ENCODE measurements at places on chromosomes 5 and 9.

DNA sequence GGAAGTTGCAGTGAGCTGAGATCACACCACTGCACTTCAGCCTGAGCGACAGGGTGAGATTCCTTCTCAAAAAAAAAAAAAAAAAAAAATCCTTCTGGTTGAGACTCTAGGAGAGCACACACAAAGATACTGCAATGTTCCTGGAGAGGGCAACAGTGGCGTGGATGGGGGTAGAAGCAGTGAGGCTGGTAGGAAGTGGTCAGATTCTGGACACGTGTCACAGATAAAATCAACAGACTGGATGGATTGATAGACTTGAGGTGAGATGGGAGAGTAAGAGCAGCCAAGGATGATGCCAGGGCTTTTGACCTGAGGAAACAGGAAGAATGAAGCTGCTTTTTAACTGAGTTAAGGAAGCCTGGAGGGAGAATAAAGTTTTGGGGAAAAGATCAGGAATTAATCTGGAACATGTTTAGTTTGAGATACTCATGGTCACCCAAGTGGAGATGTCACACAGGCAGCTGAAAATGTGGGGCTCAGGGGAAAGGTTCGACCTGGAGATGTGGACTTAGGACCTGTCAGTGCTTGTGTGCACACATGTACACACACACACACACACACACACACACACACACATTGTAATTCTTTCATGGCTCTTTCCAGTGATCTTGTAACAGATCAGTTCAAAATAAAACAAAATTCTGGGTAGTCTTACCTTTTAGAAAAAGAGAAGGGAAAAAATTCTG, 88.1 kb downstream of the FANCC start:
- H3K27ac ChIP-seq, result no peak overlapping the region
- no peak for DNase-seq
- no peaks in the 10 kb centered on the region for H3K4me1 ChIP-seq

- no peak overlapping the region for H3K4me3 ChIP-seq
- H3K27me3 ChIP-seq, result no peaks in the 10 kb centered on the region
Observed at GRCh38 chr9:36922548-36922947, 111.5 kb downstream of the PAX5 start.

DNA sequence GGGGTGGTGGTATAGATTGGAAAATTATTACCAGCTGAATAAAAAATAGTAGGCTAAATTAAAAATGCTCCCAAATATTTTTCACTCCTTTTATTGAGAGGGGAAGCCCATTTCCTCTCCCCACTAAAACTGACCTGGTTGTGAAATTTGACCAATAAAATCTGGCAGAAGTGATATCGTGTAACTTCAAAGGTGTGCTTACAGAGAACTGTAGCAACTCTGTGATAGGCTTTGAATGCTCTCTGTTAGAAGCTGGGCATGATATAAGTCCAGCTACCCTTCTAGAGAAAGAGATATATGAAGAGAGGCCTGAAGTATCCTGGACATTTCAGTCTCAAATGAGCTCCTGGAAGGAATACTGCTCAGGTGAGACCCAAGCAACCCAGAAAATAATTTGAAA, 10.2 kb upstream of the RFK start:
- H3K36me3 ChIP-seq, result no peaks in the 10 kb centered on the region
- no peaks in the 10 kb centered on the region for H3K4me1 ChIP-seq
- no peaks in the 10 kb centered on the region for H3K27me3 ChIP-seq
- DNase-seq, result no peak
- H3K27ac ChIP-seq, result no peak overlapping the region
- no peak overlapping the region for H3K4me3 ChIP-seq

DNA sequence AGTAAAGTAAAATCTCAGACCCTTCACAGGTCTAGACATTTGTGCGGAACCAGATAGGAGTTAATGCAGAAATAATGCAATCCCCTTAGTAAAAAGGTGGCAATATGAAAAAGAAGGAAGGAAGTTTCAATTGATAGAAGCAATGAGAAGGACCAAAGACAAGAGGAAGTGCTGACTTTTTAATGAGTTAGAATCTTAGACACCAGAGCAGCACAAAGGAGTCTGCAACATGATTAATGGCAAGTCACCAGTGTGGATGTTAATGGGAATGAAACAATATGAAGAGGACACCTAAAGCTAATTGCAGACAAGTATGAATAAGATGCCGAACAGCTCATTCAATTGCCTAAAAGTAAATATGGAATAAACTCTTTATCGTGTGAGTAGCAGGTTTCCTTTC, 50.9 kb downstream of the MEGF9 start:
- no peaks in the 10 kb centered on the region for H3K4me1 ChIP-seq
- no peak overlapping the region for H3K27ac ChIP-seq
- no peak overlapping the region for H3K4me3 ChIP-seq
- H3K27me3 ChIP-seq, result no peaks in the 10 kb centered on the region
- H3K36me3 ChIP-seq, result no peaks in the 10 kb centered on the region

- peaks cover 26% of the 10 kb centered on the region for H3K4me1 ChIP-seq
- no peaks in the 10 kb centered on the region for H3K36me3 ChIP-seq
- no peak for DNase-seq
- no peak overlapping the region for H3K27ac ChIP-seq
- no peak overlapping the region for H3K4me3 ChIP-seq
- H3K27me3 ChIP-seq, result peaks cover 10% of the 10 kb centered on the region
Observed at GRCh38 chr9:26789959-26790358, 102.6 kb downstream of the CAAP1 start.

- H3K36me3 ChIP-seq, result no peaks in the 10 kb centered on the region
- no peak overlapping the region for H3K4me3 ChIP-seq
- H3K4me1 ChIP-seq, result peaks cover 20% of the 10 kb centered on the region
- DNase-seq, result no peak
- no peak overlapping the region for H3K27ac ChIP-seq
- no peaks in the 10 kb centered on the region for H3K27me3 ChIP-seq
Observed at GRCh38 chr9:73219985-73220626, 68.4 kb downstream of the ANXA1 start.

GRCh38 chr9:69760278-69760610, 433 bp upstream of the PTAR1 start:
- no peak for DNase-seq
- no peaks in the 10 kb centered on the region for H3K36me3 ChIP-seq
- H3K4me3 ChIP-seq, result peak overlapping the region; percentile 79
- H3K4me1 ChIP-seq, result peaks cover 48% of the 10 kb centered on the region

DNA sequence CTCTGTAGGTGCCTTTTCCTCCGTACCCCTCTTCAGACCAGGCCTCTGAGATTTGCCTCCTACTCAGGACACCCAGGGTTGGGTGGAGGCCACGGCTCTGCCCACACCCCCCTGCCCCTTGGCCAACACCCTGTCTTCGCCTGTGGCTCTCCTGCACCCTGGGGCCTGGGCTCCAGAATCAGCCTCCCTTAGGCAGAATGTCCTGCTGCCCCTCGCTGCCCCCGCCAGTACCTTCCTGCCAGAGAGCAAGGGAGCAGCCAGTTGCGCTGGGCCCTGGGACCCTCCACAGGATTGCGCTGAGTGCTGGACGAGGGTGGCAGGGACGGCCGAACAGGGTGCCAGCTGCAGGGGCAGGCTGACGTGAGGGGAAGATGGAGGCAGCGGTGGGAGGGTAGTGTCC, 53.5 kb downstream of the COL5A1 start:
- H3K4me3 ChIP-seq, result no peak overlapping the region
- DNase-seq, result no peak
- no peaks in the 10 kb centered on the region for H3K27me3 ChIP-seq
- no peaks in the 10 kb centered on the region for H3K36me3 ChIP-seq

DNA sequence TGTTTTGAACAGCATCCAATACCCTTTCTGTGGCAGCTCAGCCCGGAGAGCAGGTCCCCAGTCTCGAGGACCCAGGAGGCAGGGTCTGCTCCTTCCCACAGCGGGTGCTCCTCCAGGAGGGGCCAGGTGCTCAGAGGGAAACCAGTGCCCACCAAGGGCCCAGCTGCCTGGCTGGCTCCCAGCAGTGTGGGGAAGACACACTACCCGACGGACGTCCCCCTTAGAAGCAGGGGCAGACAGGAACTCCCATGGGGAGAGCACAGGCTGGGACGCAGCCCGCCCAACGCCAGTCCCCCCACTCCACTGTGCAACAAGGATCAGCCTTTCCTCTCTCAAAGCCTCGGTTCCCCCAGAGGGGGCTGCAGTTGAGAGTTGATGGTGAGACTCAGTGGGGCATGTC, 57.6 kb downstream of the ADAMTS2 start:
- no peak for DNase-seq
- no peaks in the 10 kb centered on the region for H3K27me3 ChIP-seq

- H3K4me1 ChIP-seq, result no peaks in the 10 kb centered on the region
- H3K27me3 ChIP-seq, result no peaks in the 10 kb centered on the region
Observed at GRCh38 chr9:136670576-136671253, 8.0 kb downstream of the EGFL7 start.

GRCh38 chr5:180137401-180138213, 66.0 kb upstream of the RNF130 start:
- no peak overlapping the region for H3K4me3 ChIP-seq
- no peaks in the 10 kb centered on the region for H3K27me3 ChIP-seq
- no peak overlapping the region for H3K27ac ChIP-seq
- no peak for DNase-seq
- no peaks in the 10 kb centered on the region for H3K4me1 ChIP-seq

GRCh38 chr9:101477736-101478135, 42.2 kb upstream of the ALDOB start:
- no peak for DNase-seq
- H3K4me3 ChIP-seq, result no peak overlapping the region
- H3K27me3 ChIP-seq, result no peaks in the 10 kb centered on the region
- no peak overlapping the region for H3K27ac ChIP-seq
- no peaks in the 10 kb centered on the region for H3K36me3 ChIP-seq
- peaks cover 19% of the 10 kb centered on the region for H3K4me1 ChIP-seq

DNA sequence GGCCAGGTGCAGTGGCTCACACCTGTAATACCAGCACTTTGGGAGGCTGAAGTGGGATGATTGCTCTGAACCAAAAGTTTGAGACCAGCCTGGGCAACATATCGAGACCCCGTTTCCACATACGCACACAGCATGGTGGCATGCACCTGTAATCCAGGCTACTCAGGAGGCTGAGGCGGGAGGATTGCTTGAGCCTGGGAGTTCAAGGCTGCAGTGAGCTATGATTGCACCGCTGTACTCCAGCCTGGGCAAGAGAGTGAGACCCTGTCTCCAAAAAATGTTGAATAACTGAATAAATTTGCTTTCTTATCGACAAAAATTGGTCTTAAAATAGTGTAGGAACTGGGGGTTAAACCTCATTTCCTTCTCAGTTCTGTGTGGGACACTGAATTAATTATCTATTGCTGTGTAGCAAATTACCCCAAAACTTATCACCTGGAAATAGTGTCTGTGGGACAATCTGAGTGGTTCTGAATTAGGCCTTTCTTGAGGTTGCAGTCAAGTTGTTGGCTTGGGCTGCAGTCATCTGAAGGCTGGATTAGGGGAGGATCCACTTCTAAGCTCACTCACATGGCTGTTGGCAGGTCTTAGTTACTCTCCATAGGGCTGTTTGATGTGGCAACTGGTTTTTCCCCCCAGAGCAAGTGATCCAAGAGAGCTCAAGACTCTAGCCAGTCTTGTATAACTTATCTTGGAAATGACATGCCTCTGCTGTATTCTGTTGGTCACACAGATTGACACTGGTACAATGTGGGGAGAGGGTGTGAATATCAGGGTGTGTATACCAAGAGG, 2.0 kb downstream of the SNX30 start:
- H3K27ac ChIP-seq, result no peak overlapping the region
- no peaks in the 10 kb centered on the region for H3K36me3 ChIP-seq
- H3K4me3 ChIP-seq, result peak overlapping the region; percentile 84
- peaks cover 12% of the 10 kb centered on the region for H3K27me3 ChIP-seq
- DNase-seq, result no peak

DNA sequence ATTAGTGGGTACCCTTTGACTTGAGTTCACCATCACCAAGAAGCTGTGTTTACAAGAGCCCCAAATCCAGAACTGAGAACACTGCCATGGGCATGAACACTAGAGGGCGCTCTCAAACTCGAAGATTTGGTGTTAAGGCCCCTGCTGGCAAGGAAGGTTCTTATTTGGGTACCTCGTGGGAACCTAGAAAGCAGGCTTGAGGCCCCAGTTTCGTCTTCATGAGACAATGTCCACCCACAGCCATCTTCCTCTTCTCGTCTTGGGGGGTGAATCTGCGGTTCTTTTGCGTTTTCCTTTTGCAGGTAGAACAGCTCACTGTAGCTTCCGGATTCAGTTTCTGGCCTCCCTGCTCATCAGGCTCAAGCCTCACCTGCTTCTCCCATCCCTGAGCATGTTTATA, 184.0 kb downstream of the SEMA5A start:
- no peaks in the 10 kb centered on the region for H3K27me3 ChIP-seq
- H3K4me3 ChIP-seq, result no peak overlapping the region
- no peak overlapping the region for H3K27ac ChIP-seq
- H3K4me1 ChIP-seq, result peaks cover 17% of the 10 kb centered on the region
- DNase-seq, result peak; percentile 95
- H3K36me3 ChIP-seq, result no peaks in the 10 kb centered on the region

- no peaks in the 10 kb centered on the region for H3K4me1 ChIP-seq
- no peak for DNase-seq
- no peaks in the 10 kb centered on the region for H3K36me3 ChIP-seq
Observed at GRCh38 chr9:104617418-104617817, 586 bp downstream of the OR13C9 start.
